ENCODE measurements at places on chromosomes 13 and 19.

- no peak for DNase-seq
These were observed 16.0 kb downstream of the SMG9 start for GRCh38 chr19:43738780-43739211.

- DNase-seq: no peak
These were observed 30.9 kb upstream of the KCTD12 start for GRCh38 chr13:76917095-76917494.

DNA sequence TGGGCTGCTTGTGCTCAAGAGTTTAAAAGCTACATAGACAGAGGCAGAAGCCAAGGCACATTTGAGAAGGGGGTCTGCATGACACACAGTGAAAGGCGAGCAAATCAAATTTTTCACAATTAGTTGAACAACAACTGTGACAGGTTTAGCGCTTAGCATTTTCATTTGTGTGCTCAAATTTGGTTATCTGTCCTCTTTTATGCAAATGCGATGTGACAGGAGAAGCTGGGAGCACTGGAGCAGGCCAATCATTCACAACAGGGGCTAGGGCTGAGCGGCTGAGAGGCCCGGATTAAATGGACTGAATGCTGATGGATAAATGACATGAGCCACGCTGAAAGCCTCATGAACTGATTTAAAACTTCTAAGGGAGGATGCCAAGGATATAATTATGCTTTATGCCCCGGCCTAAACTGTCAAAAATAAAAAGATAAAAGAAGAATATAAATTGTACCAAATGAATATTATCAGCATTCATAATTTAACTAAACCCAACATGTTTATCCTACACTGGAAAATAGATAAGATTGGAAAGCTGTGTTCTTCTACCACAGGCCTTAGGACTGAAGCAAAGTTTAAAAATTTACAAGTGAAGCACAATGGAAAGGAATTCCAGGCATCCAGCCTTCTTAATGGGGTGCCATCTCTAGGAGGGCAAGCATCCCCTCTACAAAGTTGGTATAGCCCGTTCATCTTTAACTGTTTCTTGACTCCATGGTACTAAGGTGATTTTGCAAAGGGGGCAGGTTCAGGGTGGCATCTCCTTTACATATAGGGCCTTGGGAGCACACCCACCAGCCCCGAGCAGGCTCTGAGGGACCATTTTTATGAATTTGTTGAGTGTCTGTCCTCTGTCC, 117.9 kb downstream of the RBM26 start:
- DNase-seq: no peak

- DNase-seq: no peak
These were observed 6.1 kb upstream of the GGACT start for GRCh38 chr13:100594731-100595130.

DNA sequence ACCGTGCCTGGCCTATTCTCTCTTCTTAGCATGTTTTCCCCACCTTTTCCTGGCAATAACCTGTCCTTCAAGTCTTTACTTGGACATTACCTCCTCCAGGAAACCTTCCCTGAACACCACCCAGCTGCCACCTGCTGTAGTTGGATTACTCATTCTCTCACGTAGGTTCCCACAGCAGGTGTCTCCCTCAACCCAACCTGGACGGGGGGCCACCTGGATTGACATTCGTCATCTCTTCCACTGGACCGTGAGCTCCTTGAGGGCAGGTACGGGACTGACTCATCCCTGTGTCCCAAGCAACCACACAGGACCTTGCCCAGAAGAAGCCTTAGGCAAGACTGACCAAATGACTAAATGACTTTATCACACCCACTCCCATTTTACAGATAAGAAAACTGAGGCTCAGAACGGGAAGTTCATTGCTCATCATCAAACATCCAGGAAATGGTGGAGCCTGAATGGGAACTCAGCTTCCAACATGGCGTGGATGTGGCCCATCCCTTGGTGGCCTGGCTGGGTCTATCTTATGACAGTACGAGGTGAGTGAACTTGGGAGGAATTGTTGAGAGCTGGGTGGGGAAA, 3.5 kb upstream of the KLK6 start:
- no peak for DNase-seq

GRCh38 chr19:55383279-55384130, 587 bp downstream of the TMEM238 start:
- DNase-seq: peak; percentile 60

GRCh38 chr19:2803486-2804155, 16.0 kb upstream of the ZNF554 start:
- no peak for DNase-seq

- peak; percentile 36 for DNase-seq
These were observed 10.0 kb downstream of the ATP7B start for GRCh38 chr13:52001120-52001731.

GRCh38 chr13:51726446-51727193, 77.3 kb downstream of the DHRS12 start:
- peak; percentile 66 for DNase-seq

DNA sequence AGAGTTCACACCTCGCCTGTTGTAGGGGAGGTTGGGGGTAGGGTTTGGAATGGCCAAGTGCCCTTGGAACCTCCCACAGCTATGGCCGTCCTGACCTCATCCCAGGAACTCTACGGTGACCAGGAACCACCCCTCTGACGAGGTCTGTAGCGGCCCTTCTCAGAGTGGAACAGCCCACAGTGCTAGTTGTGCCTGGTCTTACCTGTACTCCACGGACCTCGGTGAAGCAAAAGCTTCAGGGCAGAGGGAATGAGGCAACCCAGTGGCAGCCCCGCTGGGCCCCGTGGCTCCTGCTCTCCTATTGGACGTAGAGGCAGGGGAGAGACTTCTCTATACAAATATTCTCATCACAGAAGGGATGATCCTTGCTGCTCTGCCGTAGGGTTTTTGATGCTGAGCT, 7.1 kb downstream of the TSSK6 start:
- no peak for DNase-seq

DNA sequence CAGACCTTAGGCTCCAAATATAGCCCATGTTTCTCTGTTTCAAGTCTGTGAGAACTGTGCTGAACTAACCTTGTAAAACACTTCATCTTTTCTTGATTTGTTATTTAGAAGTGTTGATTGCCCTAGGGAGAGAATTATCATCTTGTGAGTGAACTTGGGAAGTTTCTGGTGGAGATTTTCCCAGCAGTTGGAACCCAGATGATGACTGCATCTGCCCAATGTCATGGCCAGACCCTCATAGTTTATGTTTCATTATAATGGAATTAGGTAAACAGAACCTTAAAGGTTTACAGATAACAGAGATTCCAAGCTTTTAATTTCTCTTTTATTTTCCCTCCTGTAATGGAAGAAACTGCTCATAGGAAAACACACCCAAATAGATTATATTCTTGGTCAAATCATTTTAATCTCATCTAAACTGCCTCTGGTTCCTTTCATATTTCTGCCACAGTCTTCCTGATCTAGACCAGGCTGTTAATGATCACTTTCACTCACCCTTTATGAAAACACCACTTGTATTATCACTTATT, 569.1 kb downstream of the KCTD12 start:
- no peak for DNase-seq

DNA sequence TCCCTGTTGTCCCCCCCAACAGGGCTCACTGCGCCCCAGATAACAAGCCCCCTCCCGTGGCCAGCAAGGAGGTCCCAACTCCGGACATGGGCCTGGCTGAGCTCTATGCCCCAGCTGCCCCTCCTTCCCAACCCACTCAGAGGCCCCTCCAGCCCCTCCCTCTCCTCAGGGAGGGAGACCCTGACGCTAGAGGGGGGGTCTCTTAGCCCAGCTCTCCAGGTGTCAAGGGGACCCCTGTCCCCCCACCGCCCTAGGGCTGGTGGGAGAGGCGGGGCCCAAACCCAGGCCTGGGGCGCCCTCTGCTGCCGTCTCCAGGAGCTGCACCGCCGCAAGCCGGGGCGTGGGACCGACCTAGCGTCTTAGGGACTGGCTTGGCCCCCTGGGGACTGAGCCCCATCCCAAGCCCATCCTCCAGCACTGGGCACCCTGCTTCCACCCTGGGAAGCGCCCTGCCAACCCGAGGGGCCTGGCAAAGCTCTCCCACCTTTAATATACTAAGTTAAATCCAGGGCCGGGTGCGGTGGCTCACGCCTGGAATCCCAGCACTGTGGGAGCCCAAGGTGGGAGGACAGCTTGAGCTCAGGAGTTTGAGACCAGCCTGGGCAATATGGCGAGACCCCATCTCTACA, 1.4 kb downstream of the GRIN3B start:
- no peak for DNase-seq

- DNase-seq: peak; percentile 99
These were observed at the start of gene USPL1 for GRCh38 chr13:30617315-30618185. USPL1 (plus strand) TSS chr13:30617920; CDS start chr13:30621141, 3,221 bp downstream.

DNA sequence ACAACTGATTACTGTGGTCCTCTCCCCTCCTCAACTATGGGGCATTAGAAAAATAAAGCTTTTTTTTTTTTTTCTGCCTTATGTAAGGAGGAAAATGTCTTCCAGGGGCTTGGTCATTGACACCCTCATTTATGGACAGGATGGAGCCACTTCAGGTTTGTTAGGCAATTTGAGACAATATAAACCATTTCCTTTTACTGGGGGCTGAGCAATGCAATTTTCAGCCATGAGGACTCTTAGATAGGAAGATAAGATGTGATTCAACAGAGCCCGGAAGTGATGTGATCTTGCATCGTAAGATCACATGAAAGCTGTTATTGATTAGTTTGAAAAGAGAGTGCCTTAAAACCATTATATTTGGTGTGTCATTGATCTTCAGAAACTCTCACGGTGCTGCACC, 210.8 kb downstream of the OXGR1 start:
- DNase-seq: no peak

DNA sequence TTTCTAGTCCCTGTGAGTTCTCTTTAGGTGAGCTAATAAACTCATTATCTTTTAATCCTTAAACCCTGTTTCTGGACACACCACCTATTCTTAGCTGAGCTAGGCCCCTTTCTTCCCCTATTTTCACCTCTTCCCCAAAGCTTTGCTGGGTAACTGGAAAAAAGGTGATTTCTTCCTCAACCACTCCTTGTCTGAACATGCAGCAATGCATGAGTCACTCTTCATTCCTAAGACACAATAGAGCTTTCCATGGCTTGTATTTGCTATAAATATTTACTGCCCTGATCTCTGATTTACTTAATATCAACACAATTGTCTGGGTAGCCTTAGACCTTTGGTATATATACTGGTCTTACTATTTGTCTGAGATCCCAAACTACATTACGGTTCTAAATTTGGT, 370.9 kb downstream of the KLF5 start:
- DNase-seq: peak; percentile 28

- DNase-seq: peak; percentile 81
These were observed 4.1 kb downstream of the SWSAP1 start for GRCh38 chr19:11378319-11379189.

All from HFFc6 (cell line).